Activated CD4-positive, alpha-beta T cell treated with anti-CD3 and anti-CD28 coated beads for 36 hours (primary cell): ENCODE measurements at places on chromosomes 12 and 14.

- no peak overlapping the region for H3K27ac ChIP-seq
- H3K27me3 ChIP-seq = no peaks in the 10 kb centered on the region
- no peak overlapping the region for H3K4me3 ChIP-seq
- DNase-seq = no peak
Measured at GRCh38 chr12:93722835-93723567, 45.8 kb downstream of the CRADD start.

GRCh38 chr14:27372771-27373170 lies 774.9 kb upstream of the NOVA1 start:
- DNase-seq = no peak
- H3K27ac ChIP-seq = no peak overlapping the region
- no peaks in the 10 kb centered on the region for H3K27me3 ChIP-seq
- H3K36me3 ChIP-seq = no peaks in the 10 kb centered on the region
- H3K4me3 ChIP-seq = no peak overlapping the region
- no peaks in the 10 kb centered on the region for H3K4me1 ChIP-seq

- H3K4me3 ChIP-seq = no peak overlapping the region
- H3K27ac ChIP-seq = no peak overlapping the region
- H3K36me3 ChIP-seq = no peaks in the 10 kb centered on the region
- H3K4me1 ChIP-seq = no peaks in the 10 kb centered on the region
Measured at GRCh38 chr14:83019744-83020414, 1486.2 kb upstream of the SEL1L start.

GRCh38 chr12:946212-946611 lies 3.3 kb downstream of the RAD52 start:
- peaks cover 46% of the 10 kb centered on the region for H3K4me1 ChIP-seq
- no peaks in the 10 kb centered on the region for H3K27me3 ChIP-seq
- peak overlapping the region; percentile 74 for H3K27ac ChIP-seq
- H3K4me3 ChIP-seq = peak overlapping the region; percentile 29
- no peak for DNase-seq
